ENCODE measurements at places on chromosomes 16 and 17.

- H3K4me3 ChIP-seq = no peak overlapping the region
- no peaks in the 10 kb centered on the region for H3K4me1 ChIP-seq
- no peaks in the 10 kb centered on the region for H3K27me3 ChIP-seq
- peaks cover 14% of the 10 kb centered on the region for H3K36me3 ChIP-seq
- H3K27ac ChIP-seq = no peak overlapping the region
Measured at GRCh38 chr16:56347166-56347565, 78.2 kb downstream of the AMFR start.

- peak overlapping the region; percentile 20 for H3K27ac ChIP-seq
- no peaks in the 10 kb centered on the region for H3K36me3 ChIP-seq
- no peak overlapping the region for H3K4me3 ChIP-seq
Measured at GRCh38 chr16:89360760-89361435, 129.5 kb downstream of the ANKRD11 start.

- H3K4me1 ChIP-seq = peaks cover 12% of the 10 kb centered on the region
- no peak overlapping the region for H3K27ac ChIP-seq
- no peak overlapping the region for H3K4me3 ChIP-seq
- H3K36me3 ChIP-seq = no peaks in the 10 kb centered on the region
- DNase-seq = no peak
- H3K27me3 ChIP-seq = no peaks in the 10 kb centered on the region
Measured at GRCh38 chr16:15961060-15961511, 11.7 kb downstream of the ABCC1 start.

- H3K27me3 ChIP-seq = no peaks in the 10 kb centered on the region
- H3K36me3 ChIP-seq = peaks cover 90% of the 10 kb centered on the region
- H3K4me1 ChIP-seq = no peaks in the 10 kb centered on the region
- no peak overlapping the region for H3K27ac ChIP-seq
- H3K4me3 ChIP-seq = no peak overlapping the region
Measured at GRCh38 chr16:89887243-89887642, 13.9 kb downstream of the TCF25 start.

DNA sequence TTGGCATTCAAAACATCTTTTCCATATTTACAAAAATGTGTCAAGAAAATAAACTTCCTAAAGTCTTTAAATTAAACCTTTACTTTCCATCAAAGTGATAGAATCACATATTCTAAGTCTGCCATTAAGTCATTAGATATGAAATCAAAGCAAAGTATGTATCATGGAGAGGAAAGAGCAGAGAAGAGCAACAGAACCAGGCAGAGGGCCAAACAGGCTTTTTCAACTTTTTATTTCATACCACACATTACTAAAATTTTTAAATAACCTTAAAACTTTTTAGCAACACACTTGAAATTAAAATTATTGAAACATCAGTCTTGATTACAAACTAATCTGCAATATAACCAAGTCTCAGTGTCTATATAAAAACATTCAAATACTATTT lies 13.8 kb downstream of the SIAH1 start:
- H3K4me1 ChIP-seq = no peaks in the 10 kb centered on the region
- H3K4me3 ChIP-seq = no peak overlapping the region
- no peak overlapping the region for H3K27ac ChIP-seq
- DNase-seq = no peak
- H3K36me3 ChIP-seq = no peaks in the 10 kb centered on the region

GRCh38 chr17:73614256-73614655 lies 30.0 kb downstream of the SDK2 start:
- no peaks in the 10 kb centered on the region for H3K27me3 ChIP-seq
- DNase-seq = no peak
- no peaks in the 10 kb centered on the region for H3K36me3 ChIP-seq
- no peak overlapping the region for H3K27ac ChIP-seq
- H3K4me3 ChIP-seq = no peak overlapping the region

- H3K4me3 ChIP-seq = peak overlapping the region; percentile 91
- H3K27me3 ChIP-seq = no peaks in the 10 kb centered on the region
- peaks cover 43% of the 10 kb centered on the region for H3K4me1 ChIP-seq
- no peak for DNase-seq
Measured at GRCh38 chr16:46973996-46974324, 486 bp upstream of the DNAJA2 start.

DNA sequence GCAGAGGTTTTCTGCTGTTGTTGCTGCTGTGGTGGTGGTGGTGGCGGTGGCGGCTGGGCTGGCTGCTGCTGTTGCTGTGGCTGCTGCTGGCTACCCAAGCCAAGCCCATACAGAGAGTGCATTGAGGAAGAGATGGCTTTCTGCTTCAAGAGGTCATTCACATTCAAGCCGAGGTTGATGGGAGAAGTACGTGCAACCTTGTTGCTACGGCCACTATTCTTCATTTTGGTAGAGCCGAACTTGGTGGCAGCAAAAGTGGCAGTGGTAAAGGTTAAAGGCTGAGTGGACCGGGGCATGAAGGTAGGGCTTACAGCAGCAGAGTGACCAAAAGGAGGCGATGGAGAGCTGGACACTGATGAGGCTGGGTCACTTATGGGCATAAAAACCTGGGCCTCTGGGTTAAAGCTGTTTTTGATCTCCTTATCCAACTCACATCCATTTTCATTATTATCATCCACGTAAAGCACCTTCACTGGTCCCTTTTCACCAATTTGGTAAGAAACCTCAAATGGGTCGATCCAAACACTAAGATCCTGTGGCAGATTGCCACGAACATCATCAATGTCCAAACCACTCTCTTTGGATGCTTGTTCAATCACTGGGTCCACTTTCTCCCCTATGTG lies 2.8 kb downstream of the TOB1 start:
- peaks cover 27% of the 10 kb centered on the region for H3K36me3 ChIP-seq
- no peak for DNase-seq
- H3K27me3 ChIP-seq = no peaks in the 10 kb centered on the region
- peak overlapping the region; percentile 8 for H3K4me3 ChIP-seq
- no peaks in the 10 kb centered on the region for H3K4me1 ChIP-seq

- no peaks in the 10 kb centered on the region for H3K36me3 ChIP-seq
- DNase-seq = no peak
- H3K4me3 ChIP-seq = no peak overlapping the region
- no peaks in the 10 kb centered on the region for H3K4me1 ChIP-seq
- H3K27ac ChIP-seq = no peak overlapping the region
Measured at GRCh38 chr17:42179335-42179734, 1.6 kb downstream of the KCNH4 start.

GRCh38 chr17:67316781-67317180 lies 49.6 kb downstream of the PSMD12 start:
- no peak overlapping the region for H3K27ac ChIP-seq
- no peaks in the 10 kb centered on the region for H3K36me3 ChIP-seq
- DNase-seq = no peak
- H3K4me3 ChIP-seq = no peak overlapping the region
- H3K27me3 ChIP-seq = no peaks in the 10 kb centered on the region
- no peaks in the 10 kb centered on the region for H3K4me1 ChIP-seq

GRCh38 chr16:56923481-56924091 lies 8.4 kb upstream of the HERPUD1 start:
- DNase-seq = no peak
- H3K27ac ChIP-seq = no peak overlapping the region
- no peak overlapping the region for H3K4me3 ChIP-seq
- no peaks in the 10 kb centered on the region for H3K4me1 ChIP-seq
- H3K27me3 ChIP-seq = no peaks in the 10 kb centered on the region

DNA sequence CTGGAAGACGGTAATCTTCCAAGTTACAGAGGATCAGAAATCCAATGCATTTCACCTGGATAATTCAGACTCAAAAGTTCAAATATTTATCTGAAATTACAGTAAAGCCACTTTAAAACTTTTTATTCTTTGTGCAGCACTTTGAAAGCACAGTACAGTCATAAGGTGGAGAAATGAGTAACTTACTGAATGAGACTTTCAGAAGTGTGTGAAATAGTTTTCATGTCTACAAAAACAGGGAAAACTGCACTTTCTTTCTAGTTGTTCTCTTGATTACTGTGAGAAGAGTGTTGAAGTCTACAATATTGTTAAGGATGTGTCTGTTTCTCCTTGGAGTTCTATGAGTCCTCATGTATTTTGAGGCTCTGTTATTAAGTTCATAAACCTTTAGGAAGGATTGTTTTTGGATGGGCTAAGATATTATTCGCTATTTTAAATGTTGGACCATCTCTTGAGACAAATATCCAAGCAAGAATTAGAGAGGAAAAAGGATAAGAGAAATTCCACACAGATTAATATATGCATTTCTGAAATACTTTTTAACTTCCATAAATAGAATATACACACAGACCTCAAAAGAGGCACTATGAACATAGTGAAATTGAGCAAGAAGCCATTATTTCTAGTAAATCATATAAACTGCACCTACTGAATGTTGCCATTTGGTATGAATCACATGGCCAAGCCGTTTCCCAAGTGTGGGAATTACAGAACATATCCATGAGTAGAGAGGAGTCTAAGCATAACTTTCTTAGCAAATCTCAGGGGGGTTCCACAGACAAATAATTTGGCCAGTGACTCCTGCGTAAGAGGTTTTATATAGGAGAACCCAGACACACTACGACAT lies 83.6 kb upstream of the PLEKHM1 start:
- no peaks in the 10 kb centered on the region for H3K36me3 ChIP-seq
- no peak overlapping the region for H3K4me3 ChIP-seq
- no peak overlapping the region for H3K27ac ChIP-seq
- H3K4me1 ChIP-seq = no peaks in the 10 kb centered on the region
- no peak for DNase-seq
- no peaks in the 10 kb centered on the region for H3K27me3 ChIP-seq

DNA sequence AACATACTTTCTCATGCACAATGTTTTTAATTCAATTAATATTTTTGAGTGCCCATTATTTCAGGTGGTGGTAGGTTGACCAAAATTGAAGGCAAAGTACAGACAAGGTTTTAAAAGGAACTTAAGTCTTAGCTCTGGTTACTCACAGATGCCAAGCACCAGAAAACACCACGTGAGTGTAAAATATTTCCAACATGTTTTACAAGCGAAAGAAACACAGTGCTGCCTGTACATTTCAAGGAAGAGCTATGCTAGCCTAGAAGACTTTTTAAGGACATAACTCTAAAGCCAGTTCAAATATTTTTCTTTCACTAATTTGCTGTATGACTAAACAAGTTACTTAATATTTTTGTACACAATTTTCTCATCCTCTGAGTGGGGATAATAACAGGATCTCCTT lies 736.4 kb upstream of the GOT2 start:
- H3K27ac ChIP-seq = no peak overlapping the region
- H3K36me3 ChIP-seq = no peaks in the 10 kb centered on the region
- DNase-seq = no peak
- H3K27me3 ChIP-seq = no peaks in the 10 kb centered on the region

DNA sequence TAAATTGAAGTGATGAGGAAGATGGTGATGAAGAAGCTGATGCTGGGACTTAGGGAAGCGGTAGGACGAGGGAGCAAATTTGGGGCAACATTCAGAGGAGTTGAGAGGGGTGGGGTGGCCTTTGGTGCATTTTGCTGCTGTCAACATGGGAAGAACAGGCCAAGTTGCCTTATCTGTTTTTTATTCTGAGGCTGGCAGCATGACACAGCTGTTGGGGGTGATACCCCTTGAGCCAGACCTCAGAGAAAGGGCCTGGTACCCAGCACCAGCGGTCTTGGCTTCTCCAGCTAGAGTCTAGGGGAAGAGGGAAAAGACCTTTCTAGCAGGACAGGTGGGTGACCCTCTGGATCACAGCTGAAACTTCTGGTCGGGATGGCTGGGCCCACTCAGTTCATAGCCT lies 4.6 kb downstream of the IGFBP4 start:
- H3K27ac ChIP-seq = peak overlapping the region; percentile 89
- no peaks in the 10 kb centered on the region for H3K27me3 ChIP-seq
- H3K4me3 ChIP-seq = peak overlapping the region; percentile 15

DNA sequence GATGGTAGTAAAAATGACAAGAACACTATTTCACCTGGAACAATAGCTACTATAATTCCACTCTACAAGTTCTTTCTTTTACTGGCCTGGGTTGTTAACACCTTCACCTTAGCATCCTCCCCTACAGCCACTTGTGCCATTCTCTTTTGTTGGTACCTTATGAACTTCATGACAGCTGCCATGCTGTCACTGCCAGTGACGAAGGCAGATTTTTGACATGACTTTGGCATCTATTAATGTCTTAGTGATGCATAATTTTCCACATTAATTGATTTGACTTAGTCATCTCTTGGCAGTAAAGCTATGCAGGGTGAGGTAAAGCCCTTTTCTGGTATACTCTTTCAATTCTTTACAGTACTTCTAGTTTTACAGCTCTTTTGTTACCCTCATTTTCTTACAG lies 207.9 kb downstream of the TANC2 start:
- H3K27ac ChIP-seq = no peak overlapping the region
- no peaks in the 10 kb centered on the region for H3K36me3 ChIP-seq
- no peak overlapping the region for H3K4me3 ChIP-seq
- H3K4me1 ChIP-seq = no peaks in the 10 kb centered on the region

DNA sequence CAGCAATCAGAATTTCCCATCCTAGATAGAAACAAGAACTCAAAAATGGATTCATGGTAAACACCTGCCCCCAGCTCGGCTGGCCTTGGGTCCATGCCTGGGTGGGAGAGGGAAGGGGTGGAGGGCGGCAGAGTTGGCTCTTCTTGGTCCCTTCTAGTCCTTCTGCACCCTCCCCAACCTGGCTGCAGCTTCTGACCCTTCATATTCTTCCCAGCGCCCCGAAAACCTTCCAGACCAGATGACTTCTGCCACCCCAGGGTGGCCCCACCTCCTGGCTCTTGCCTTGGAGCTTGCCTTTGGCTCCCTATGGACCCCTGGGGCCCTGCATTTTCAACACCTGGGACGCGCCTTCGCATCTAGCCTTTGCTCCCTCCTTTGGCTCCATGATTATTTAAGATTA lies 5.4 kb upstream of the GJD3 start:
- no peak overlapping the region for H3K4me3 ChIP-seq
- no peak for DNase-seq
- H3K4me1 ChIP-seq = no peaks in the 10 kb centered on the region
- H3K27ac ChIP-seq = no peak overlapping the region
- no peaks in the 10 kb centered on the region for H3K27me3 ChIP-seq

DNA sequence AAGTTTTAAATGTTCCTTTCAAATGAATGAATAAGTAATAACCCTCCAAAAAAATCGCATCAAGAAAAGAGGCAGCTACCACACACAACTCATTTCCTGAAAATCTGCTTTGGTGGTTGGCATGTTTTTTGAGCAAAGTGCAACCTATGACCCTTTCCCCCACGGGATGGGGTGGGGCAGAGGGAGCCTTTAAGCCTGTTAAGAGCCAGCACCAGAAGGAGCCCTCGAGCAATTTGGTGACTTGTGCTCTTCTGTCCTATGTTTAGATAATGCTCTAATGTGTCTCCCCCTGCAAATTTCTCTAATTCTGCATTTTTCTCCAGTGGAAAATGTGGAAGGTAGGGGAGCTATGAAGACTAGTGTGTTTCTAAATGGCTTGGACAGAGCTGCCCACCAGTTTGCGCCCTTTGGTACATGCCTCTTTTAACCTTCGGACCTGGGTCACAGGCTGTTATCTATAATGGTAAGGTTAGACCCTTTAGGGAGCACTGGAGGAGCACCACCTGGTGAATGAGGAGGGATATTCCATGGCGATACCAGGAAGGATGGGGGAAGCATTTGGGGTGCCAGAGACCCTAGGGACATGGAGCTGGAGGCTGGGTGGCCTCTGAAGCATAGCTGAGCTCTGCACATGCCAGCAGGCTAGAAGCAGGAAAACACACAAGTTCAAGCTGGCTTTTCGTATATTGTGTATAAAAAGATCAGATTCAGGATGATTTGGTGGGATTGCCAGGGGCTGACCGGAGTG lies 1.6 kb downstream of the PYCARD start:
- no peaks in the 10 kb centered on the region for H3K27me3 ChIP-seq
- H3K4me3 ChIP-seq = peak overlapping the region; percentile 71
- no peak for DNase-seq
